ENCODE measurements at places on chromosomes 6 and 20. TPM values are rescaled to one million over a fixed set of nuclear protein-coding genes. Genes with fewer than 3 reads are reported as not detected.

PAK5 gene
- not detected for total RNA-seq

KIZ gene
- total RNA-seq: 12.4 TPM

SLC17A9 gene
- total RNA-seq: not detected

SLC44A4 gene
- total RNA-seq: 0.18 TPM

CCND3 gene
- 37.3 TPM for total RNA-seq

NRN1 gene
- not detected for total RNA-seq

ZC2HC1B gene
- not detected for total RNA-seq

HCK gene
- 0.41 TPM for total RNA-seq

CCN6 gene
- total RNA-seq: not detected

TP53TG5 gene
- not detected for total RNA-seq

GJA1 gene
- 402 TPM for total RNA-seq

DNA sequence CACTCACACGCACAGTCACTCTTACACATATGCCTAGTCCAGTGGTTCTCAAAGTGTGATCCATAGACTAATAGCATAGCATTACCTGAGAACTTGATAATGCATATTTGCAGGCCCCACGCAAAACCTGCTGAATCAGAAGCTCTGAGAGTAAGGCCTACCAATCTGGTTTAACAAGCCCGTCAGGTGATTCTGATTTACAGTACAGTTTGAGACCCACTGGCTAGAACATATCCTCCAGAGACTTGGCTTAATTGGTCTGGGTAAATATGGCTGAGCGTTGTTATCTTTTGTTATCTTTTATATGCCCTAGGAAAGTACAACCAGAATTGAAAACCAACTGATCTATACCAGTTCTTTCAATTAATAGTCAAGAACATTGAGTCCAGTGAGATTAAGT, 9.6 kb downstream of the TSPYL4 start:
- DNase-seq: no peak

GRCh38 chr6:167833396-167833763, 6.7 kb downstream of the AFDN start:
- DNase-seq: no peak

GRCh38 chr6:107968081-107968480, 10.1 kb upstream of the SEC63 start:
- no peak for DNase-seq

GRCh38 chr20:33072362-33072761, 7.1 kb upstream of the BPIFB4 start:
- no peak for DNase-seq

DNA sequence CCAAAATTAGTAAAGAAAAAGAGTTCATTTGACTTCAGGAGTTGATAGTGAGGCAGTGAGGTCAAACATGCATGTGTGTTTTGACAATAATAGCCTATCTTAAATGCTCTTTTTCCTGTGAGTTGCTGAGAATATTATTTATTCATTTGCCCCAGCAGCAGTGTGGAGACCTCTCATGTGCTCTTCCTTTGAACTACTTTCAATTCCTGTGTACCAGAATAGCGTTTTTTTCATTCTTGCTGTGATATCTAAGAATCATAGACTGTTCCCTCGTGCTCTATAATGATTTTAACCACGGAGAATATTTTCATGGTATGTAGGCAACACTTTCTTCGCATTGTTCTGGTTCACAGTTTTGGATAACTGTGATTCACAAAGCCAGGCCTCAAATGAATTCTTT, 5.2 kb downstream of the CDYL start:
- no peak for DNase-seq

DNA sequence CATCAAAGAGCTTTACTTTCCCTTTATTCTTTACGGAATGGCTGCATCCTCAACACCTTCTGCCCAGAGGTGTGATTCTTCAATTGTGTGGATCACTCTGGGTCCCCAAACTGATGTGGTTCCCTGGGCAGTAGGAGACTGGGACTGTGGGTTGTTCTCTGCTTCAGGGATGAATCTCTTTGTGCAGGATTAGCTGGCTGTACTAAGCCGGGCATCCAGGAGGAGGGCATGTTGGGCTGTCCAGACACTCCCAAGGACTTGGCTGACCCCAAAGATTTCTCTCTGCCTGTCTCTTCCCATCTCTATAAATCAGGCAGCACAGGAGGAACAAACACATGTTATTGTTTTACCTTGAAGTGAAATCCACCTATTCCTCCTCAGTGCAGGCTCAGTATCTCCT, 15.3 kb downstream of the FARS2 start:
- no peak for DNase-seq

DNA sequence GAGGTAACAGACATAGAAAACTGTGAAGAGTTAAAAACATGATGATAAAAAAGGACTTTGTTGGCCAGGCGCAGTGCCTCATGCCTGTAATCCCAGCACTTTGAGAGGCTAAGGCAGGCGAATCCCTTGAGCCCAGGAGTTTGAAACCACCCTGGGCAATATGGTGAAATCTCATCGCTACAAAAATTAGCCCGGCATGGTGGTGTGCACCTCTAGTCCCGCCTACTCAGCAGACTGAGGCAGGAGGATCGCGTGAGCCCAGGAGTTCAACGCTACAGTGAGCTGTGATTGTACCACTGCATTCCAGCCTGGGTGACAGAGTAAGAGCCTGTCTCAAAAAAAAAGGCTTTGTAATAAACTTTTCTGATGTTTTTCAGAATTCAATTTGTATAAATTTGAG, 60.1 kb downstream of the GFOD1 start:
- DNase-seq: no peak

GRCh38 chr6:155409391-155409790, 46.2 kb downstream of the NOX3 start:
- DNase-seq: no peak

DNA sequence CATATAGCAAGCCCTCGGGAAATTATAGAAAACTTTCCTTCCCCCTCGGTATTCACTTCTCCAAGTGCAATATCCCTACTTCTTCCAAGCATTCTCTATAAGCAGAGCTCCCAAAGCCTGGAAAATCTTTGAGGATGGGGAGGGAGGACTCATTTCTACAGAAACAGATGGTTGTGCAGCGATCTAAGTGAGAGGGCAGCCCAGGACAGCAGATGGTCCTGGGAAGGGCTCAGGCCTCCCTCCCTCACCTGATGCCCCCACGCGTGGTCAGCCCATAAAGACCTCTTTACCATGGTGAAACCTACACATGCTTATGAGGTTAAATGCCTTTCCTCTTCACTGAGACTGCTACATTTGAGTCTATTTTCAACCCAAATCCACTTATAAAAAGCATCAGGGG, 319.6 kb upstream of the QKI start:
- peak; percentile 86 for DNase-seq

DNA sequence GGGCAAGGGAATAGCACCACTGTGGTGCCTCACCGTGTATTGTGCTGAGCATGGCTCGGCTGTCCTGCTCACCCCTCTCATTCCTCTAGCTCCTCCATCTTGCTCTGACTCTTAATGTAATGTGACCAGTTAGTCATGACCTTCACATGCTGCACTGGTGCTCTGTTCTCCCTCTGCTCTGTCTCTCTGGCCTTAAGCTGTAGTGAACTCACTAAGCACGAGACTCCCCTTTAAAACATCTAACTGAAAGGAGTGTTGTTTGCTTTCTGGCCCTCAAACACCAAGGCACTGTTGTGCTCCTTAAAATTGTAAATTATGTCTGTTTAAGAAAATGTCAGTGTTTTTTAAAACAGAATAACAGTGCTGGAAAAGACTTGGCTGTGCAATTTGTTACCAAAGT, 140.4 kb downstream of the HDGFL1 start:
- DNase-seq: no peak

DNA sequence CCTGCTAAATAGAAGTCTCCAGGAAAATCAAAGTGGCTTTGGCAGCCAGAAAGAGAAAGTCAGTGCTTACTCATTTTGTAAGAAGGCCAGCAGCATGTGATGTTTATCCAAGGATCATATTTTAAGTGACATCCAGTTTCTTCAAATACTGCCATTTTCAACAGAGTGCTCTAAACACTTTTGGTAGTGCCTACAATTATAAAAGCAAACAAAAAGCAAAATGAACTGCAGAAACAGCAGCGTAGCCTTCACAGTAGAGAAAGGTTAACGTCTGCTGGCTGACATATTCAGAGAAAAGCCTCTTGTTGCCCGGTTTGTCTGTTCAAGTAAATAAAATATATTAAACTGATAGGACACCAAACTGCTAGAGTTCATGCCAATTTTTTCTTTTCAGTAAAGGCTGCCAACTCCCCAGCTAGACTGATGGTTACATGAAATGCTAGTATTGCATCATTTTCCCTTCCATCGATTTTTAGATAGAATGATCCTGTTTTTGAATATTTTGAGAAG, 705.7 kb upstream of the SLC35B3 start:
- DNase-seq: peak; percentile 43

- DNase-seq: no peak
Measured at GRCh38 chr6:121697921-121698320, 262.5 kb downstream of the GJA1 start.

- no peak for DNase-seq
Measured at GRCh38 chr6:84457276-84457675, 229.8 kb upstream of the CEP162 start.

GRCh38 chr20:10877342-10877741, 203.5 kb upstream of the JAG1 start:
- DNase-seq: no peak

DNA sequence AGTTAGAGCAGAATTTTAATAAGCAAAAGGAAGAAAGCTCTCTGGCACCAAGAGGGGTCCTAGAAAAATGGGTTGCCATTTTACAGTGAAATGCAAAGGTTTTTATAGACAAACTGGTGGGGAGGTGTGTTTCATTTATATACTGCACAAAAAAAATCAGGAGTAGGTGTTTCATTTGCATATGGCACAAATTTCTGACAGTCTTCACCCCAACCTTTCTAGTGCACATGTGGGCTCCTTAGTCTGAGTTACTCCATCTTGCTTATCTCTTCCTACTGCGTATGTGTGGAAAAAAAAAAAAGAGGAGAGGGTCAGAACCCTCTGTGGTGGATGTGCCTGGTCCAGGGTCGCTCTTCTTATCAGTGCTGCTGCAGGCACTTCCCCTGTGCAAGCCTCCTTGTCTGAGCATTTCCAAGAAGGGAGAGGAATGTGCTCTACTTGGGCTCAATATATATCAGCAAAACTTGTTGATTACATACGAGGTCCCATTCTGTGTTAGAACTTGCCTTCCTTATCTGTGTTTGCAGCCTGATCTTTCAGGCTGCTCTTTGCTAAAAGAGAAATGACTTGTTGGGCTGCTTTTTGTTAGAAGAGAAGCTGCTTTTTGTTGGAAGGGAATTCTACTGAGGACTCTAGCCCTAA, 59.0 kb upstream of the MRAP2 start:
- no peak for DNase-seq
